ENCODE measurements at places on chromosomes 4 and X.

DNA sequence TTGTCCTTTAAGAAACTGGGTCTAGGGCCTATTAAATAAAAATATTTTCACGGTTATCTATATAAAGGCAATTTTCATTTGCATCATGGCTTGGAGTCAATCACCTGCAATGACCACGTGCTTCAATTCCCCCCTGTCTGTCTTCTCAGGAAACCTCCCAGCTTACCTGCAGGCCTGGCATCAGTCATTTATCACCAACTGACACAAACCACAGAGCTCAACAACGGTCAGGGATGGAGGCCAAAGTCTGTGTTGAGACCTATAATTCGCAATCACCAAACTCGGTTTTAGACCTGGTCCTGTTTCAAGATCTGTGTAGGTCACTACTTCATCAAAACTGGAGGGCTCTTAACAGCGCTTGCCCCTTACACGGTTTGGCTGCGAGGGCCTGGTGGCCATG is 1.9 kb downstream of the SLC9A7 start:
- no peak for DNase-seq

DNA sequence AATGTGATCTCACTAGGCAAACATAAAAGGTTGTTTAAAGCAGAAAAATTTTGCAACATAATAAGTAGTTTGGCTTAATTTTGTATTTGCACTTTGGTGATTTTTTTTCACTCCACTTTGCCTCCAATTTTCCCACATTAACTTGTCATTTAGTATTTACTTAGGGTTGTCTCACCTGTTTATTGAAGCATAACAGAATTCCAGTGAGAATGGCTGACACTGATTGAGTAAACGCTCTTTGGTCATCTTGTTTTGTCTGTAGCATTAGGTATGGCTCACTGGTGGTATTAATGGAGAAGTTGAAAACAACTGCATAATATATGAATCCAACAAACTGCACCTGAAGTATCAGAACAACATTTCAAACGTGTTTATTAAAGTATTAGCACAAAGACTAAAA is 799.5 kb upstream of the ADGRL3 start:
- no peak for DNase-seq

DNA sequence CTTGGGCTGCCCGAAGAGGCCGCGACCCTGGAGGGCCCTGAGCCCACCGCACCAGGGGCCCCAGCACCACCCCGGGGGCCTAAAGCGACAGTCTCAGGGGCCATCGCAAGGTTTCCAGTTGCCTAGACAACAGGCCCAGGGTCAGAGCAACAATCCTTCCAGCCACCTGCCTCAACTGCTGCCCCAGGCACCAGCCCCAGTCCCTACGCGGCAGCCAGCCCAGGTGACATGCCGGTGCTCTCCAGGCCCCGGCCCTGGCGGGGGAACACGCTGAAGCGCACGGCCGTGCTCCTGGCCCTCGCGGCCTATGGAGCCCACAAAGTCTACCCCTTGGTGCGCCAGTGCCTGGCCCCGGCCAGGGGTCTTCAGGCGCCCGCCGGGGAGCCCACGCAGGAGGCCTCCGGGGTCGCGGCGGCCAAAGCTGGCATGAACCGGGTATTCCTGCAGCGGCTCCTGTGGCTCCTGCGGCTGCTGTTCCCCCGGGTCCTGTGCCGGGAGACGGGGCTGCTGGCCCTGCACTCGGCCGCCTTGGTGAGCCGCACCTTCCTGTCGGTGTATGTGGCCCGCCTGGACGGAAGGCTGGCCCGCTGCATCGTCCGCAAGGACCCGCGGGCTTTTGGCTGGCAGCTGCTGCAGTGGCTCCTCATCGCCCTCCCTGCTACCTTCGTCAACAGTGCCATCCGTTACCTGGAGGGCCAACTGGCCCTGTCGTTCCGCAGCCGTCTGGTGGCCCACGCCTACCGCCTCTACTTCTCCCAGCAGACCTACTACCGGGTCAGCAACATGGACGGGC is 579 bp downstream of the ABCD1 start:
- DNase-seq = no peak

DNA sequence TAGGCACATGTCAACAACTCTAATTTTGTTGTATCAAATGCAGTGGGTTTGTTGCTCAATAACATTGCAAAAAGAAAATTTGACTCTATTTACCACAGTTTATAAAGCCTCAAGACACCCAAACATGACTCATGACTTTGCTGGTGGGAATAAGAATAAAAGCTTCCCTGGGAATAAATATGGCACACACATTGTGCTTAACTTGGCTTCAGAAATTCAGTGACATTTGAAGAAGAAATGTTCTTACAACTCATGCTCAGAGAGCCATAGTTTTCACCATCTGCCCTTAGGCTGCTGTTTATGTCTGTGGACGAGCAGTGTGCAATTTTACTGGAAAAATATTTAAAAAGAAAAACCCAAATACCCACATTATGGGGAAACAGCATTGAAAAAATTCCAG is 60.9 kb downstream of the SPATA18 start:
- no peak for DNase-seq

DNA sequence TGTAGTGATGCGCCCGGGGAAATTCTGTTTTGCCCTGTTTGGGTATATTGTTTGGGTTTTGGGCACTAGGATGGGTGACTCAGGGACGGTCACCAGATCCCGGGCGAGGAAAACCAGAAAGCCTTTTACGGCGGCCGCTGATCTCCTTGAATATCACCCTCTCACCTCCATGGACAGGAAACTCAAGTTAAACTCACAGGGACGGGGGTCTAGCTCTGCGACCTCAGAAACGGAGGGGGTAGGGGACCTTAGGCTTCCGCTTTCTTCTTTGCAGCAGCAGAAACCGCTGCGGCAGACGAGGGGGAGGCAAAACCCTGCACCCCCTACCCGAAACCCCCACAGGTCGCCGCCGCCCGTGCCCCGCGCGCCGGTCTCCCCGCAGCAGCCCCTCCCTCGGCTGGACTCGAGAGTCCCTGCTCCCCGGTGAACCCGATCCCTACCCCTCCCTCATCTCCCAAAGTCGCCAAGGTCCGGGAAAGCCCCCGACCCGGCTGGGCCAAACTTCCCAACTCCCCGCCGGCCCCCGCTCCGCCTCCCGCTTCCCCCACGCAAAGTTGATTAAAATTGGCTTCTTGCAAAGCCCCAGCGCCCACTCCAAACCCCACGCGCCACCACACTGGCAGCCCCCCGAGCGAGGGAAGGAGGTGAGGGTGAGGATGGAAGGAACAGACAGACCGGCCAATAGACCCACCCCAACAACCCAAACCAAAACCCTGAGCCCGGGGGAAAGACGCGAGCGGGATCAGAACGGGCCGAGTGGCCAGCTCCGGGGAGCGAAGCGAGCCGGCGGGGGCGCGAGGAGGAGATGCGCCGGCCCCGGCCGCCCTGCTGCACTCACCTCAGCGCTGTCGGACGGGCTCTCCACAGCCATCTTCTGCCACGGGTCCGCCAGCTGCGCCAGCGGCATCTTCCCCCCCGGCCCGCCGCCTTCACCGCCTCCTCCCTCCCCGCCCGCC is 705 bp downstream of the RPS6KA3 start:
- no peak for DNase-seq

GRCh38 chr4:140020457-140021361 is 133.3 kb downstream of the MAML3 start:
- no peak for DNase-seq

DNA sequence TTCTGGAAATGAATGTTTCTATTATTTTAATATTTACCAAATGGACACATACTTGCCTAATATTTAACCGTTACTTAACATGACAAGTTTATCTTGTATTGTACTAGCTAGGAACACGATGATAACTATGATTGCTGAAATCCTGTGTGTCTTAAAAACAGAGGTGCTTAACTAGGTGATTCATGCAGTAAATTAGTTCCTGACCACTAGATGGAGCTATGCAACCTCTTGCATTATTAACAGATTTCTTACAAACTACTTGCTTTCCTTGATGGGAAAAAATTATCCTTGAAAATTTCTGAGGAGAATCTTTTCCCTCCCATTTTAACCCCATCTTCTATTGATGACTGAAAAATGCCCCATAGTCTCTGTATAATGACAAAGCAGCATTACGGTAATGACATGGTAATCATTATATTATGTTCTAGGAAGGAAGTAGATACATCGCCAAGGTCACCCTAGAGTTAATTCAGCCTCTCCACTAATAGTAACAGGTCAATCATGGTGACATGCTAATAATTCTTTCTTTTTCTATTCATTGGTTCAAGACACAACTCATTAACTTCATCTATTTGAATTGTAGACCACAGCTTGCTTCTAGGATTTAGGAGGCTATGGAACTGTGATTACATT is 844.2 kb downstream of the RAPGEF2 start:
- no peak for DNase-seq

GRCh38 chr4:160318567-160319220 is 1215.8 kb downstream of the RAPGEF2 start:
- no peak for DNase-seq

DNA sequence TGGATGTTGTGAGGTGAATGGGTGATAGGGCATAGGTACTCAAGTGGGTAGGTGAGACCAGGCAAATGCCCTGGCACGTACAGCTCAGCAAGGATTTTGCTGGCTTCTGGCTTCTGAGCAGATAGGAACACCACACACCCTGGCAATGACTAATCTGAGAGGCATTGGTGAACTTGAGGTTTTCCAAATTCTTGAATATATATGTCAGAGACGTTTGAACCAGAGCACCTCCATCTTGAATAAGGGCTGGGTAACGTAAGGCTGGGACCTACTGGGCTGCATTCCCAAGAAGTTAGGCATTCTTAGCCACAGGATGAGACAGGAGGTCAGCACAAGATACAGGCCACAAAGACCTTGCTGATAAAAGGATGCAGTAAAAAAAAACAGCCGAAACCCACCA is 204.5 kb downstream of the NLGN4X start:
- DNase-seq = no peak

DNA sequence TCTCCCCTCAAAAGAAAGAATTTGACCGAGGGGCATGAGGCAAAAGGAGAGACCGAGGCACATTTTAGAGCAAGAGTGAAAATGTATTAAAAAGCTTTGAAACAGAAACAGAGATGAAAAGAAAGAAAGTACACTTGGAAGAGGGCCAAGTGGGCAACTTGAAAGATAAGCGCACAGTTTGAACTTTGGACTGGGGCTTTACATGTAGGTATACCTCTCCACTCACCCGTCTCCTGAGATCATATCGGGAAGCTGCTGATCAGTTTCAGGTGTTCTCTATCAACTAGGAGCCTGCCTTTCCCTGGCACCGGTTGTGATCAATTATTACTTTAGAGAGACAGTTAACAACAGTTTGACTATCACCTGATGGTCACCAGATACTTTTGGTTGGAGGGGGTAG is 2666.5 kb downstream of the ARAP2 start:
- DNase-seq = no peak

GRCh38 chr4:99300934-99301333 is 10.1 kb upstream of the ADH1A start:
- DNase-seq = peak; percentile 98

- DNase-seq = no peak
These were observed 363.6 kb upstream of the FAM241A start for GRCh38 chr4:111781611-111782010.

DNA sequence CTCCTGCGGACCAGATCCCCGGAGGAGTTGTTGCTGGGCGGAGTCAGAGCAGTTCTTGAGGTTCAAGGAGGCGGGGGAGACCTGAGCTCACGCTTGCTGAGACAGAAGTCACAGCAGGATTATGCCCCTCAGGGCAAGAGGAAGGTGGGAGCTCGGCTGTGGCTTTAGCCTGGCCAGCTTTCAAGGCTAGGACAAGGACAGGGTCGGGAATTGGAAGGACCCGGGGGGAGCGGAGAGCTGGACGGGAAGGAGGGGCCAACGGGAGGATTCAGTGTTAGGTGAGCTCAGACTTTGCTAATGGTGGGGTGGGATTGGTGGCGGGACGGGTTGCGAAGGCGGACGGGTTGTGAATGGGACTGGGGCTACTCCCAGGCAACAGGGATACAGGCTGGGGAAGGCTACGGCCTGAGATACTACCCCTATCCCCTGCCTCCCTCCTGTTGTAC is at the start of gene RIBC1:
TSS of gene RIBC1 (plus strand) at position 13 of the 446 bp plus-strand sequence. CDS start 3,404 bp downstream, outside the sequence.
- no peak for DNase-seq

DNA sequence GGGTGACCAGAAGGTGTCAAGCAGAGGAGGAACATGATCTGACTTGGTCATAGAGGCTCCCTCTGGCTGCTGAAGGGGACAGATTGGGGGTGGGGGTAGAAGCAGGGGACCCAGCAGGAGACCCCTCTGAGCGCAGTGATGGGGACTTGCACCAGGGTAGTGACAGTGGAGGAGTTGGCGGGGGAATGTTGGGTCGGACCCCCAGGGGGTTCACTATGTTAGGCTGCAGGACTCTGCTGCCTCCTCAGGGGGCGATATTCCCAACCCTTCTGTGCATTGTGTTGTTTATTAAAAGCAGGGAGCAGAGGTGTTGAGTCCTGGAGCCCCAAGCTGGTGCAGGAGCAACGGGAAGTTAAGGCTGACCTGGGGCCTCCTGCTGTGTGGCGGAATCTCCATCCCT is 8.8 kb downstream of the WDR13 start:
- DNase-seq = no peak

- no peak for DNase-seq
These were observed 61.0 kb downstream of the ZCCHC12 start for GRCh38 chrX:118884552-118885138.

DNA sequence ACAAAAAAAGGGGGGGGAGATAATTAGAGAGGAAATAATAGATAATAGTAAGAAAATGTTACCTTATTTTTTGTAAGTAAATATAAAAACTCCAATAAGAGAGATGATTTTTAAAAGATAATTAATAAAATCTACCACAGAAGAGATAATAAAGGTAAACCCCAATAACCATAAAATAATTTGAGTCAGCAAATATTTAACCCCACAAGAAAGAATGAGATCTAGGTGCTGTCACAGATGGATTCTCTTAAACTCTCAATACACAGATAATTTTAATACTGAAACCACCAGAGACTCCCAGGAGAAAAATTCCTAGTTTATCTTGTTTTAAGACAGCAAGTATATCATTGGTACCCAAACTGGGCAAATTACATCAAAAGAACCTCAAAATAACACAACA is 341.4 kb downstream of the ANK2 start:
- no peak for DNase-seq

- DNase-seq = peak; percentile 34
These were observed 73.5 kb upstream of the RAP2C start for GRCh38 chrX:132292793-132293192.

- no peak for DNase-seq
These were observed 51.4 kb upstream of the EMCN start for GRCh38 chr4:100569196-100569595.

DNA sequence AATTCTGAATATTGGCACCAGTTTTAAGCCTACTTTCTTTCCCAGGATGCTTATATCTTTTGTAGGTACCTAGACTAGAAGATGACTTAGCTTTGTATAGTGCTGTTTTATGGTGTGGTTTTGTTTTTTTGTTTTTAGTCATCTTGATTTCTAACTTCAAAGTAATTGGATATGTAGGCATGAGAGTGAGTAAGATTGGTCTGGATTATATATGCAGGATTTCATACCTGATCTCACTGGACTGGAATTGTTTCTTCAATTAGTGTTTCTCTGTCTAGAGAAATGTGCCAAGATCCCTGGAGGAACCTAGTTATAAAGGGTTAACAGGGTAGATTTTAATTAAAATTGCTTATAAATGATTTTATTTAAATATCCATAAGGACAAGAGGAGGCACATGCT is 23.1 kb downstream of the NAP1L5 start:
- DNase-seq = no peak

Data from AG09319 (cell line).